ENCODE measurements at places on chromosomes 1 and 21.

DNA sequence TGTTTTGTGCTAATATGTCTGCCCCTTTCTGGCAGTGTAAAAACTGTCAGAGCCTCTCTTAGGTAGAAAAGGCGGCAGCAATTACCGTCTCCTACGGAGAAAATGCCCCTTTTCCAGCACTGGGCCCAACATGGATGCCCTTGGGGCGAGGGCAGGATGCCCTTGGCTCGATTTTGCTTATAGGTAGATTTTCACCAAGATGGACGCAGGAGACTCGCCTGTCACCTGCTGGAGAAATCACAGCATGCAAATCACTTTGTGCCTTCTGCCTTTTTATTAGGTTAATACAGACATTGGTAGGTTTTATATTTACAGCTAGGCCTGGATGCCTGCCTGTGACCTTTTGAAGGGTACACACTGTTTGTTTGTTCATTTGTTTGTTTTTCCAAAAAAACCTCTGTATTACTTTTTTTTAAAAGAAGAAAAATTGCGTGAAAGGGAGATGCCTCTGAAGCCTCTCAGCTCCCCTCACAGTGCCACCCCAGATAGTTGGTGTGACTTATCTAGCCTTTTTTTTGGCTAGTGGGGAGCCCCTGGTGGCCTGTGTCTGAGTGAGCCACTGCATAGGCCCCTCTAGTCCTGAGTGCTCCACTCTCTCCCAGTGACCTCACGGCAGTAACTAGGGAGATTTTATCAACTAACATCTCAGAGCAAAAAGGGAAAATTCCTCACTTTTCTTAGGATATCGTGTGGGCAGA, 2.5 kb downstream of the ATP1B1 start:
- no peak for DNase-seq

- DNase-seq = no peak
Measured at GRCh38 chr21:32044205-32045180, 171.7 kb downstream of the HUNK start.

- DNase-seq = no peak
Measured at GRCh38 chr1:94540440-94541245, 916 bp downstream of the F3 start.

DNA sequence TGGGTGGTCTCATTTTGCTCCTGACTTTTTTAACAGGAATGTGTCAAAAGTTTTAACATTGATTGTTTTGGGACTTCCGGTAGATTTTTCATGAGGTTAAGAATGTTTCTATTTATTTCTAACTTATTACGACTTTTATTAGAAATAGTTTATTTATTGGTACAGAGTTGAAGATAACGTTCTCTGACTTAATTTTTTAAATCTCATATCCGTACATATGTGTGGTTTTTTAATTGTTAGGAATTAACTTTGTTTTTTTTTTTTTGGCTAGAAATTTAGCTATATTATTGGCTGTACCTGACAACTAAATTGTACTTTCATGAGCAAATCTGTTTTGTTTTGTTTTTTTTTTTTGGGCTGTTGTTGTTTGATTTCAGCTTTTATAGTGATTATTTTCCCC, 32.0 kb downstream of the RNF2 start:
- DNase-seq = no peak

DNA sequence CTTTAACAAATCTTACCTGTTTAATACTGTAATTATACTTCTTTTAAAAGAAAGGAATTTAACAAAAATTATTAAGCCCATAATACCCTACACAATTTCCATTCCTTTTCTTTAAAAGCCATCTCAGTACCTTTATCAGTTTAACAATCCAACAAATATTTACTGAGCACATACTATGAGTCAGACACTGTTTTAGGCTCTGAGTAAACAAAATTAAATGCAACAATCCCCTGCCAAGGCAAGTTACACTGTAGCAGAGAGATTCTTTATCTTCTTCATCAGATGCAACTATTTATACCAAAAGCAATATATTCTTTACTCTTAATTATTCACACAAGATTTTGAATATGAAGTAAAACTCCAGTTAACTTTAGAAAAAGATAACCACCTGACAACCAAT, 12.0 kb downstream of the DENND1B start:
- DNase-seq = no peak

- DNase-seq = no peak
Measured at GRCh38 chr1:86699186-86699585, 5.2 kb upstream of the SH3GLB1 start.

- DNase-seq = no peak
Measured at GRCh38 chr1:84181350-84182005, 37.4 kb downstream of the PRKACB start.

- DNase-seq = no peak
Measured at GRCh38 chr1:21843208-21843607, 31.1 kb downstream of the LDLRAD2 start.

- no peak for DNase-seq
Measured at GRCh38 chr1:156726549-156727226, 1.6 kb upstream of the METTL25B start.

All from brain pericyte (primary cell).